ENCODE measurements at places on chromosomes 4 and X.

DNA sequence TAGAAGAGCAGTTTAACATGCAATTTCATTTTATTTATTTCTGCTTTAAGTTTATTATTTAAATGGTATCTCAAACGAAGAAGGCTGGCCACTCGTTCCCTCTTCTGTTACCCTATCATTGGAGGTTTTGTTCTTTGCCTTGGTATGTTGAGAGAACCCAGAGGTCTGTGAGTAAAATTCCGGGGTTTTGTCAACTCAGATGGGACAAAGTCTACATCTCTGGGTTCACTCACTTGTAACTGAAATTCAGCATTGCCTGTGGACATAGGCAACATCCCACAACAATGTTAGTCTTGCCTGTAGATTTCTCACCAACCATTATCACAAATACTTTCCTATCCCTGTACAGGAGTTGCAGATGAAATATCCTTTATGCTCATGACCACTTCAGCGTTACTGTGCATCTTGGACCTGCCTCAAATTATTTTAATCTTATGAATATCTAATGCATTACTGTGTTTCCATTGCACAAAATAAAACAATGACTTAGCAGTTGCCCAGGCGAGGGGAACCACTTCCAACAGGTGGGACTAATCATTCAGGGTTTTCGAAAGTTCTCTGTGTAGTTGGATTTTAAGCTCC is 33.5 kb upstream of the CD99 start:
- no peak for DNase-seq

DNA sequence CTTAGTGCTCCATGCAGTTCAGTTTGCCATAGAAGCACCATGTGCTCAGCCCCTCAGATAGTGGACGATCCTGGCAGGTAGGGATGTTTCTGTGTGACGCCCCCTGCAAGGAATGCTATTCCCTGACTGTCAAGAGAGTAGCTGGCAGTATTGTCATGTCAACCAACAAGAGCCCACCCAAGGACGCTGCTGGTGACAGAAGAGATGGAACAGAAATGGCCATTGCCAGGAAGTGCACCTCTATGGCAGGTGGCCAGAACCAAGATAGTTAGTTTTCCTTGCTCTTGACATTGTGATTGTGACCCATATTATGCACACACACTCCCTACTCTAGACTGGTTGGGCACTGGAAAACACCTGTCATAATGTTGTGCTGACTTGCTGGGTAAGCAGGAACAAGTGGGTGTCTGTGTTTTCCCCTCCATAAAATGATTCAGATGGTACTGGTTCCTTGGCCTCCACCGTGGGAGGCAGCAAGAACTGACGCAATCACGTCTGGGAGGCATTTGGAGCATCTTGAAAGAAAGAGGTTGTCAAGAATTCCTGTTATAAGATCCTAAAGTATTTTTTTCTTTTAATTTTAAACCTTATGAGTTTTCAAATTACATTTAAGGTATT is 507.9 kb downstream of the MID1IP1 start:
- DNase-seq: peak; percentile 38

DNA sequence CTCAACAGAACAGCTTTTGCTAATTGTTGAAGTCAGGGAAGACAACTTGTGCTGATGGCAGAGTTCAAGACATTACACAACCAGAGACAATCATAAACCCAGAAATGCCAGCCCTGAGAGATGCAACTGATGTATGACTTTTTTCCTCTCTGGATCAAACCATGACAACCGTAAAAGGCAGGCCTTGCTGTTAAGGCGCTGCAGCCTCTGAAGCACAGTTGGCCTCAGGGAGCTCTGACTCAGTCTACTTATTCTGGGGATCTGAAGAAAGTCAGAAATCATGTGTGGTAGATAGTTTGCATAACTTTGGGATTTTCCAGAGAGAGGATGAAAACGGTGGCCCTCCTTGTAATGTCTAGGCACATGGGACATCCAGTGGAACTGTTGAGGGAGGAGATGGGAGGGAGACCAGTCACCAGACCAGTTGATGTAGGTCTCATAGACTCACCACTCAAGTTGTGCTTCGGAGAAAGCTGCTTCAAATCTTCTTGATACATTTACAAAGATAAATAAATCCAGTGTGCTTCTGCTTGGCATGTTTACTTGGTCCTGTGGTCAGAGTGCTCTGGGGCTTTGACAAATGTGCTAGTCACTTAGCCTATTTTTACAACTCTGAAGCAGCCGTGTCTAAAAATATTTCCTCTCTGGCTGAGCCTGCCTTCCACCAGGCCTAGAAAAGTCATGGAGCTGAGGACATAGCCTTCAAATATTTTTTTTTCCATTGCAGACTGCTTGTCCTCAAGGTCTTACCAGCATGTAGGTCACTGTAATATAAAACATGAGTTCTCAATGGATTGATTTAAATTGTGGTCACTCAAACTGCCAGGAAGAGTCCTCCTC is 7.5 kb downstream of the HADH start:
- no peak for DNase-seq

GRCh38 chr4:118953276-118953675 is 64.6 kb downstream of the SYNPO2 start:
- DNase-seq: no peak

- DNase-seq: no peak
Observed at GRCh38 chr4:145299380-145300076, 119.1 kb upstream of the OTUD4 start.

GRCh38 chrX:97907791-97908190 is 1024.1 kb downstream of the RPA4 start:
- no peak for DNase-seq

- DNase-seq: no peak
Observed at GRCh38 chr4:123825596-123826291, 429.1 kb downstream of the SPRY1 start.

DNA sequence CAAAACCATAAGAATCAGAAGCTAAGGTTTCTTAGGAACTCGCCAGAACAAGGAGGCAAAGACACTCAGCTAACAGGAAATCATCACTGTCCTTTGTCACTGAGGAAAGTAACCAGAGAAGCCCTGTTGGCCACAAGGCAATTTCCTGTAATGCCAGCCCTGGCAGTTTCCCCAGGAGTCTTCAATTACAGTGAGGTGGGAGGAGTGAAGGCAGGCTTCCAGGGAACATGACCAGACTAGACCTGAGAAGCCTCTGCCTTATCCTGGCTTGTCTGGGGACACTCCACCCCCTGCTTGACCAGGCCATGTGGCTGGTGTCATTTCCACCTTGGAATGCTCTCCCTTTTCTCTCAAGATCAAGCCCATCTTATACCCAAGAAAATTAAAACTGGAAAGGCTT is 125.3 kb downstream of the COL4A6 start:
- peak; percentile 5 for DNase-seq

DNA sequence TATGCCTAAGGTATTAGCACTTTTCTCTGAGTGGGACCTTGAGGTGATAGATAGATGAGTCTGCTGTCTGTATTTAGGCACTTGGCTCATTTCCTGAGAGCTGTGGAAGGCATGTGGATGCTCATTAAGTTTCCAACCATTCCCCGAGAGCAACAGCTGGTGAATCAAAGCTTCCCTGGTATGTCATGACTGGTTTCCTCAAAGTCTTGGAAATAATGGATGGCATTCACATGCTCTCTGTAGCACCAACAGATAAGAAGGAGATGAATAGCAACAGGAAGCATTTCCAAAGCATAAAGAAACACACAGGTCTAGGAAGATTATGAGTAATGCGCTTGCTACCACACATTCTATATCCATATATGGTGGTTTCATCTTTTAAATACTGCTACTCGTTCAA is 118.3 kb upstream of the ETNPPL start:
- DNase-seq: no peak

- DNase-seq: no peak
Observed at GRCh38 chr4:38925492-38926413, 58.1 kb downstream of the FAM114A1 start.

DNA sequence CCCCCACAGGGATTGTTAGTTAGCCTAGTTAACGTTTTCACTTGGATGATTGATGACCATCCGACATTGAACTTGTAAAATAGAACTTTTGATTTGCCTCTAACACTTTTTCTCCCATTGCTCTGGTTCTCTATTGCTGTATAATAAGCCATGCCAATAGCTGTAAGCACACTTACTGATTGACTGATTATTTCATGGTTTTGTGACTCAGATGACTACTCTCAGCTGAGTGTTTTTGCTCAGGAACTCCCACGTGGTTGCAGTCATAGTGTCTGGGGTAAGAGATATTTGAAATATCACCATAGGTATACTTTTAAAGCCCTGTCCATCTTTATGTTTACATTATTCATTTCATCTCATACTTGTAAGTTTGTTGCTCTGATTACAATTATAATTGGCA is 1285.5 kb downstream of the STIM2 start:
- DNase-seq: no peak

DNA sequence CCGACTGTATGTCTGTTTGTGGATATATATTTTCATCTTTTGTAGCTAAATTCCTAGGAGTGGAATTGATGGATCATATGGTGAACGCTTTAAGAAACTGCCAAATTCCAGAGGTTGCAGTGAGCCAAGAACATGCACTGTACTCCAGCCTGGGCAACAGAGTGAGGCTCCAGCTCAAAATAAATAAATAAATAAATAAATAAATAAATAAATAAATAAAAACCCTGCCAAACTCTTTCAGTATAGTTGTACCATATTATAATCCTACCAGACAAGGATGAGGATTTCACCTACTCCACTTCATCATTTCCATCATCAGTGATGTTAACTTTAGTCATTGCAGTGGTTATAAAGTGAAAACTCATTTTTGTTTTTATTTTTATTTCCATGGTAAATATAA is 325.1 kb upstream of the ANXA10 start:
- no peak for DNase-seq

- no peak for DNase-seq
Observed at GRCh38 chr4:83255584-83255983, 29.0 kb downstream of the COQ2 start.

DNA sequence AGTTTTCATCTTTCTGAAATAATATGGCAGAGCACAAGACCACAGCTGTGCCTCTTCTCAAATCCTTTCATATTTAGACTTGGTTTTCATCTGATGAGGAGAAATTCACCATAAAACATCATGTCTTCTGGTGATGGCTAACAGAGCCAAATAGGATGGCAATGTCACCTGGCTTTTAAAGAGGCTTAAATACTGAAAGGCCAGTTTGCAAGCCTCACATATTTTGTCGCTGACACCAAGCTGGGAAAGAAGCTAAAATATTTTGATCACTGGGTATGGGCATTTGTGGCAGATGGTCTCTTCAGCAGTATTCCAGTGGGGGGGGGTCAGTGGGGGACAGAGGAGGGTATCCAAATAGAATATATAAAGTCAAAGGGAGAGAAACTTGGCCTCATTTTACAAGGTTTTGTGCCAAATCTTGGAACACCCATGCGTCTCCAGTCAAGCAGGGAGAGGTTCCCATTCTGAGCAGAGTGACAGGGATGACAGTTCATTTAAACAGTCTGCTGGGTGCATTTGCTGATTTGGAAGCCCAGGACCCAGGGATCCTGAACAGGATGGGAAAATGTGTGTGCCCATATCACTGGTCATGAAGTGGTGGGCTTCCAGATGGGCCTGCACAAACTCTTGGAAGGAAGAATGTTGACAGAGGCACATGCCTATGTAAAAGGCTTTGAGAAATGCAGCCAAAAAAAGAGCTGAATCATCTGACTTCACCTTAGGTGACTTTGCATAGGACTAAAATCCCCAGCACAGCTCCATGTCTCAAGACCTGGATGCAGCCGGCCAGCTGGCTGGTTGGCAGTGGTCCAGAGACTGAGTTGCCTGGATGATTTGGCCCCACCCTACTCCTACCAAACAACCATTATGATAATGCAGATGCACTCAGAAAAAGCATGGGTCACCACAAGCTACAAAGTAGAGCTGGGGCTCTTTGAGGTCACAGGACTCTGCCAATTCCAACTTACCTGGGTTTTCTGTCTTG is 484.4 kb upstream of the NR3C2 start:
- DNase-seq: no peak

DNA sequence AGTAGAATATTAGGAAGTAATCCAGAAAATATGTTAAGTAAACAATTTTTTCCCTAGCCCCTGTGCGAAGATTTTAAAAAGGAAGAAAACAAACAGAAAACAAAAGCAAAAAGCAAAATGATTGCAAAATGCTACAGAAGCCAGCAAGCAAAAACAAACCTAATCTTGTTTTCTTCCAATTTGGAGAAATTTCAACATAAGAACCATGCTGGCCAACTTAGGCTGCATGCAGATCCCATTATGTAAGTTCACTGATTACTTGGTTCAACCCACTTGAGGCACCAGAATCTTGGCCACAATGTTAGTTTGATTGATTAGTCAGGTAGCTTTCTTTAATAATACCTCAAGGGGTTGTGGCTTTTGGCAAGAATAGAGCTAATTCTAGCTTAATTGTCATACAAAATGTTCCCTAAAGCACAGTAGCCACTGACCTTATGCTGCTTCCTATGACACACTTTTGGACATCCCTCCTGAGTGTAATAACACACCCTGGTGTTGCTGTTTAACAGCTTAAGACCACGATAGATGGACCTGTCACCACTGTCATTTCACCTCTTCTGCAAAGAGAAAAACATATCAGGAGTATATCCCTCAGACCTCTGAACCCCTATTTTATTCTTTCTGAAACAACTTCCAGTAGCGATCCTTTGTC is 2342.1 kb downstream of the PCDH7 start:
- DNase-seq: no peak

GRCh38 chr4:4808086-4808485 is 51.4 kb upstream of the MSX1 start:
- DNase-seq: no peak

- no peak for DNase-seq
Observed at GRCh38 chr4:157587681-157588423, 367.3 kb downstream of the GRIA2 start.

GRCh38 chrX:140762061-140762460 is 52.5 kb downstream of the LINC00632 start:
- peak; percentile 71 for DNase-seq

DNA sequence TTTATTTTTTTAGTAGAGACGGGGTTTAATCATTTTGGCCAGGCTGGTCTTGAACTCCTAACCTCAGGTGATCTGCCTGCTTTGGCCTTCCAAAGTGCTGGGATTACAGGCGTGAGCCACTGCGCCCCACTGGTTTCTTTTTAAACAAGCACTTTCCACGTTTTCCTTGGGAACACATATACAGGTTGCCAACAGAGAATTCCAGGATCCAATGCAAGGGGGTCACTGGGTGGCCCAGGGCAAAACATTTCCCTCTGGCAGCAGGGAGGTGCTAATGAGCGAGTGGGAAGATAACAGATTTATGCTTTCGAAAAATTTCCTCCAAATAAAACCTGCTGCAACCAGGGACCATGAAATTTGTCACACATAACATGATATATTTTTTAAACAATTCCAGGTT is 41.1 kb downstream of the ADRA2C start:
- DNase-seq: no peak

GRCh38 chr4:113673450-113673849 is 88.1 kb downstream of the CAMK2D start:
- DNase-seq: peak; percentile 4

DNA sequence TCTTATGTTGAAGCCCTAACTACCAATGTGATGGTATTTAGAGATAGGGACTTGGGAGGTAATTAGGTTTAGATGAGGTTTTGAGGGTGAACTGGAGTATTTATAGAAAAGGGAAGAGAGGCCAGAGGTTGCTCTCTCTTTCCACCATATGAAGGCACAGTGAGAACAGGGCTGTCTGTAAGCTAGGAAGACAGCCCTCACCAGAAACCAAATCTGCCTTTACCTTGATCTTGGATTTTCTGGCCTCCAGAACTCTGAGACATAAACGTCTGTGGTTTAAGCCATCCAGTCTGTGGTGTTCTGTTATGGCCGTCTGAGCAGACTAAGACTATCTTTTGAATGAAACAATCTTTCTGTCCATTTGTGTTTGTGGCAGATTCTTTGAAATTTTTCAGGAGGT is 223.7 kb downstream of the PDHA2 start:
- DNase-seq: no peak
